Stimulated activated CD8-positive, alpha-beta memory T cell treated with anti-CD3 and anti-CD28 coated beads, Interleukin-4, amount 100 ng/mL, for 4 hours (primary cell): ENCODE measurements at places on chromosomes 5 and 9.

DNA sequence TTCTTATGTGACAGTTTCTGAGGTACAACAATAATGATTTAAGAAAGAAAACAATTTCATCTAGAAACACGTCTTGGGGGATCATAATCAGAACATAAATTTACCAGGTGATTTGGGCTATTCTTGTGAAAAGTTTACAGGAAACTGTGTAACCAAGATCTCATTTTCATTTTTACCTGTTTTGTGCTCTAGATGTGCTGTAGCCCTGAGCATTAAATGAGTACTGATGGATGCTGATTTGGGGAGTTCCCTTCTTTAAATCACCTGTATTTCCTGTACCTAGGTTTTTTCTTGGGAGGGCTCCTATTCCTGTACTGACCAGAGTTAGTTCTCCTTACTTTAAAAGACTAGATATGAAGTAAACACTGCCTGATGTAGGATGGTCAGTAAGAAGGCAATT is 12.7 kb downstream of the MATR3 start:
- no peak for DNase-seq

GRCh38 chr9:133657120-133657661 is 21.0 kb downstream of the DBH start:
- DNase-seq: no peak

- no peak for DNase-seq
These were observed 48.9 kb upstream of the TDRD7 start for GRCh38 chr9:97362777-97363545.

DNA sequence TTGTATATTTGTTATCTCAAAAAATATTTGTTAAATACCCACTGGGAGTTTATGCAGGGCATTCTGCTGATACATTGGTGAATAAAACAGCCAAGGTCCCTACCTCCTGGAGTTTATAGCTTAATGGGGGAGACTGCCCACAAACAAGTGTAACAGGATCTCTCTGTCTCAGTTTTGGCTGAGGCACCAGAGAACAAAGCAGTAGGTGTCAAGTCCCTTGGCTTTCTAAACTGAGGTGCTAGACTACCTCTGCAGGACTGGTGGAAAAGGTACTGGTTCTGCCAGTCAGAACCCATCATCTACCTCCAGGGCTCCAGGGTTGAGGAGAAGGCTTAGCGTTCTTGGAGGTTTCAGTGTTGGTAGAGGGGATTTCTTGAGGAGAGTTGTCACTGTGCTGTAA is 188.4 kb upstream of the ELL2 start:
- DNase-seq: no peak
